ENCODE measurements at places on chromosomes 2 and 18. TPM values are rescaled to one million over a fixed set of nuclear protein-coding genes. Genes with fewer than 3 reads are reported as not detected.

DNA sequence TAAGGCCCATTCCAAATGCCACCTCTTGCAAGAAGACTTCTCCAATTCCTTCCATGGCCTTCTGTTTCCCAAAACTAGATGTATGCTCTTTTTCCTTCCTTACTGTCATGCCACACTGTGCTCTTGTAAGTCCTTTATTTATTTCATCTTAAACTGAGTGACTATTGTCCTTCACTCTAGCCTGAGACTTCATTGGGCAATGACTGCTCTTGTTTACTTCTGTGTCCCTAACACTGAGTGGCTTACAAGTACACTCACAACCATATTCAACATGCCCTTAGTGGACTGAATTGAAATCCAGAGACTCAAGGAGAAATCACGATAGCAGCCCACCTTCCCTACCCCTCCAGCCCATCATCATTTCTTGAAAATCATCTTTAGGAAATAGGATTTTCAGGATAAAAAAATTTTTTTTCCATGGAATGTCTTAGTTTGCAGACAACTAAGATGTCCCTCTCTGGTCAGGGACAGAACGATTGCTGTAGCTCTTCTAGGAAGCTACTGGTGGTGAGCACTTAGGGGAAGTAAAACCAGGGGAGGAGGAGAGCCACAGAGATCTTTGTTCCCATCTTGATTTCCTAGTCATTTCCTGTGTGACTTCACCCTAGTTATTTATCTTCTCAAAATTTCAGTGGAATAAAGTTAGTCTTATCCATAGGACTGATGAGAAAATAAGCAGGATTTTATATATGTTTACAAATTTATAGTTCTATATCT, 80.7 kb downstream of the CYRIA start:
- H3K27me3 ChIP-seq = no peaks in the 10 kb centered on the region
- no peak overlapping the region for H3K4me3 ChIP-seq
- DNase-seq = no peak
- no peaks in the 10 kb centered on the region for H3K4me1 ChIP-seq
- no peaks in the 10 kb centered on the region for H3K36me3 ChIP-seq

- H3K36me3 ChIP-seq = no peaks in the 10 kb centered on the region
- no peak for DNase-seq
- H3K27ac ChIP-seq = no peak overlapping the region
- H3K27me3 ChIP-seq = no peaks in the 10 kb centered on the region
These were observed 46.4 kb downstream of the ASXL2 start for GRCh38 chr2:25831746-25832449.

- no peak overlapping the region for H3K4me3 ChIP-seq
- no peaks in the 10 kb centered on the region for H3K36me3 ChIP-seq
- H3K27ac ChIP-seq = no peak overlapping the region
- H3K4me1 ChIP-seq = no peaks in the 10 kb centered on the region
- DNase-seq = no peak
- H3K27me3 ChIP-seq = no peaks in the 10 kb centered on the region
These were observed 230.6 kb downstream of the FBXO15 start for GRCh38 chr18:73917046-73917445.

DNA sequence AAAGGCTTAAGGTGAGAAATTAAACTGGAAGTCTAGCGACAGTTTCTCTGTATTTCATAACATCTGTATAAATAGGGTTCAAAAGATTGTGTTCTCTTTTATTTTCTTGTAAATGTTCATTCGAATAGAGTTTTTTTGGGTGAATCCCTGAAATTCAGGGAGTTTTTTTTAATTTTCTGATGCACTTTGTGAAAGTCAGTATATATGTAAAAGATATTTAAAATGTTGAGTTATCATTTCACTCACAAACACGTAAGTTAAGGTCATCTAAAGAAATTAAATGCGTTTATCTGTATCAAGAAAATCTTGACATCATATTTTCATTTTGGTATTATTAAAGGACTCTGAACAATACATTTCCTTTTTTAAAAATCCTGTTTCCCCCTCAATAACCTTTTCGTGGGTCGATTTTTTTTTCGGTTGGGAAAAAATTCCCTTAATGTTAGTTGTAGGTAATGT, 3.4 kb downstream of the SP9 start:
- H3K4me1 ChIP-seq = peaks cover 27% of the 10 kb centered on the region
- H3K4me3 ChIP-seq = no peak overlapping the region
- H3K27ac ChIP-seq = no peak overlapping the region
- H3K36me3 ChIP-seq = no peaks in the 10 kb centered on the region

GRCh38 chr2:46227022-46227421, 70.2 kb upstream of the EPAS1 start:
- no peak overlapping the region for H3K4me3 ChIP-seq
- no peaks in the 10 kb centered on the region for H3K27me3 ChIP-seq
- DNase-seq = no peak
- H3K4me1 ChIP-seq = peaks cover 9% of the 10 kb centered on the region
- no peaks in the 10 kb centered on the region for H3K36me3 ChIP-seq

- H3K27ac ChIP-seq = no peak overlapping the region
- no peaks in the 10 kb centered on the region for H3K27me3 ChIP-seq
- no peaks in the 10 kb centered on the region for H3K36me3 ChIP-seq
These were observed 7.7 kb downstream of the FAM228A start for GRCh38 chr2:24182507-24182906.

- H3K27me3 ChIP-seq = no peaks in the 10 kb centered on the region
- DNase-seq = no peak
- peaks cover 11% of the 10 kb centered on the region for H3K4me1 ChIP-seq
- no peak overlapping the region for H3K4me3 ChIP-seq
- no peak overlapping the region for H3K27ac ChIP-seq
These were observed 128.5 kb downstream of the SPTBN1 start for GRCh38 chr2:54584598-54584997.

The BOK gene
- 15.4 TPM for polyA plus RNA-seq

The CNGA3 gene
- 0.01 TPM for polyA plus RNA-seq

The GALNT3 gene
- polyA plus RNA-seq = 34.4 TPM

DNA sequence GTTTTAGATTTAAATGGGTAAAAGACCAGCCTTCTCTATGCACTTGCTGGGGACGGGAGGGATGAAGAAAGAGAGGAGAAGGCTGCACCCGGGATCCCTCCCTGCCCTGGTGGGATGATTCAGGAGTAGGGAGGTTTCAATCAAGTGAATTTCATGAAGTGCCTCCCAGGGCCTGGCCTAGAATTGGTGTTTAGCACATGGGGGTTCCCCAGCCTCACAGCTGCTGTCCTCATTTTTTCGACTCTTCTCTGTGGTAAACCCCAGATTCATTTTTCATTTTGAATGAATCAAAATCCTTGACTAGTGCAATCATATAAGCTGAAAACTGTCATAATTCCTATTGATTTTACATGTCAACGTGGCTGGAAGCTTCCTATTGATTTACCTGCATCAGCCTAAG, 81.1 kb downstream of the LPIN1 start:
- no peak overlapping the region for H3K4me3 ChIP-seq
- peaks cover 44% of the 10 kb centered on the region for H3K4me1 ChIP-seq

- H3K27ac ChIP-seq = no peak overlapping the region
- H3K36me3 ChIP-seq = no peaks in the 10 kb centered on the region
These were observed 190.7 kb downstream of the DNER start for GRCh38 chr2:229523663-229524062.

GRCh38 chr2:190418727-190419126, 10.6 kb downstream of the MFSD6 start:
- no peak overlapping the region for H3K4me3 ChIP-seq
- H3K36me3 ChIP-seq = no peaks in the 10 kb centered on the region
- H3K27me3 ChIP-seq = no peaks in the 10 kb centered on the region
- H3K27ac ChIP-seq = no peak overlapping the region
- no peak for DNase-seq

DNA sequence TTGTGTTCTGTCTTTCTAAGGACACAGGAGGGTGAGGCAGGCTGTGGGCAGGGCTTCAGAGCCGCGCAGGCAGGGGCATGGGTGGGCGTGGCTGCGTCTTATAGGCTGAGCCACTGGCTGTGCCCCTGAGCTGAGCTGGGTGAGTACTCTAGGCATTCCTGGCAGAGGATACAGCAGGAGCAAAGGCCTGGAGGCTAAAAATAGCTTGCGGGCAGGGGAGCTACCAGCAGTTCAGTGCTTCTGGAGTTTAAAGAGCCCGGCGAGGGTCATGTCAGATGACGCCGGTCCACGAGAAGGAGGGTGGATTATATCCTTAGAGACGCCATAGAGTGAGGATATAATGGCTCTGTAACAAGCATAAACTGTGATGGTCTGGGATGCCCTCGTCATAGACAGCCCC, 31.5 kb upstream of the PDIA6 start:
- peaks cover 4% of the 10 kb centered on the region for H3K27me3 ChIP-seq
- peak; percentile 17 for DNase-seq
- H3K4me1 ChIP-seq = peaks cover 6% of the 10 kb centered on the region
- no peak overlapping the region for H3K27ac ChIP-seq
- H3K4me3 ChIP-seq = no peak overlapping the region

The COLEC12 gene
- not detected for polyA plus RNA-seq

GRCh38 chr18:56598422-56598821, 40.0 kb downstream of the TXNL1 start:
- peaks cover 2% of the 10 kb centered on the region for H3K36me3 ChIP-seq
- DNase-seq = no peak
- H3K27me3 ChIP-seq = no peaks in the 10 kb centered on the region
- no peak overlapping the region for H3K4me3 ChIP-seq

- H3K4me3 ChIP-seq = no peak overlapping the region
- H3K27ac ChIP-seq = no peak overlapping the region
- no peak for DNase-seq
These were observed 16.1 kb downstream of the CEBPZ start for GRCh38 chr2:37215250-37215649.

DNA sequence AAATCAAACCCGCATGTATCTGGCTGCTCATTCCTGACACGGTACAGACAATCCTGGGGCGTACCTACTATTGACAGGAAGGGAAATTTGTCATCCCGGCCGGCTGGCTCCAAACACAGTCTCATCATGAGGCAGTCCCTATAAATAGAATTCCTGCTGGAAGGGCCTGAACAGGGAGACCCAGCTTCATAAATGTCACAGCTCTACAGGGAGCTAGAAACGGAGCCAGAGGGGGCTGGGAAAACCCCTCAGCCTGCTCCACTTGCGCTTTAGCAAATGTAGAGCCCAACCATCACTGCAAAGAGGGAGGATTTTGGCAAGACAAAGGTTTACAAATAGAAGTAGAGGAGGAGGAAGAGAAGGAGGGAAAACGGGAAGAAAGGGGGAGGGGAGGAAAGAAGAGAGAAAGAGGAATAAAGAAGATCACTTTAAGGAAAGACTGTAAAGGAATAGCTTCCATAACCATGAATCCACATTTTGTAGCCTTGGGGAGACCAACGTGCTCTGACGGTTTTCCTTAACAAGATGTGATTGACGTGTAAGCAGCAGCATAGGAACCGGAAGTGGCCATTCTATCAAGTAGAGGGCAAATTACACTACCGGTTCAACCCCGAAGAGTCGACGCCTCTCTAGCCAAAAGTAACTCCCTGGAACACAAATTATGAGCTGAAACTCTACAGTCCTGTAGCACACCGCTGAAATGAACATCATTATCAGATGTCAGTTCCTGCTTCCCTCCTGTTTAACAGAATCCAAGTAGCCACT, 56.8 kb upstream of the TTN start:
- H3K27ac ChIP-seq = no peak overlapping the region
- H3K27me3 ChIP-seq = no peaks in the 10 kb centered on the region
- peaks cover 8% of the 10 kb centered on the region for H3K4me1 ChIP-seq
- no peak overlapping the region for H3K4me3 ChIP-seq
- no peak for DNase-seq
- no peaks in the 10 kb centered on the region for H3K36me3 ChIP-seq

The ELOA2 gene
- not detected for polyA plus RNA-seq

DNA sequence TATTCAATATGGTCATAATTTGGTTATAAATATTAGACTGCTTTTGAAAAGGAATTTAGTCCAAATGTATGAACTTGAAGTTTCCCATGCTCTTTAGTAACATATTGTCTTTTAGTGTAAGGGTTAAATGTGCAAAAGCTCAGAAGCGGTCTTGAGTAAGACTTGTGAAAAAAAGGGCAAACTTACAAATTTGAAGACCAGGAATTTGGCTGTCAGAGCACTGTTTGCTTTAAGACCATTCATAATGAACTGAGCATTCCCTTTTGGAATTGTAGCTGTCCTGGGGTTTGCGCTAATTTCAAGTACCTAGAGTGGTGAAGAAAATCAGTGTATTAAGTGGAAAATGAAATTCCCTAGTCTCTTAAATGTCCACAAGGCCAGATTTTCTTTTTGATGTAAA, 6.9 kb upstream of the ZEB2 start:
- H3K4me1 ChIP-seq = no peaks in the 10 kb centered on the region
- H3K27ac ChIP-seq = no peak overlapping the region
- H3K36me3 ChIP-seq = no peaks in the 10 kb centered on the region
- no peak overlapping the region for H3K4me3 ChIP-seq

DNA sequence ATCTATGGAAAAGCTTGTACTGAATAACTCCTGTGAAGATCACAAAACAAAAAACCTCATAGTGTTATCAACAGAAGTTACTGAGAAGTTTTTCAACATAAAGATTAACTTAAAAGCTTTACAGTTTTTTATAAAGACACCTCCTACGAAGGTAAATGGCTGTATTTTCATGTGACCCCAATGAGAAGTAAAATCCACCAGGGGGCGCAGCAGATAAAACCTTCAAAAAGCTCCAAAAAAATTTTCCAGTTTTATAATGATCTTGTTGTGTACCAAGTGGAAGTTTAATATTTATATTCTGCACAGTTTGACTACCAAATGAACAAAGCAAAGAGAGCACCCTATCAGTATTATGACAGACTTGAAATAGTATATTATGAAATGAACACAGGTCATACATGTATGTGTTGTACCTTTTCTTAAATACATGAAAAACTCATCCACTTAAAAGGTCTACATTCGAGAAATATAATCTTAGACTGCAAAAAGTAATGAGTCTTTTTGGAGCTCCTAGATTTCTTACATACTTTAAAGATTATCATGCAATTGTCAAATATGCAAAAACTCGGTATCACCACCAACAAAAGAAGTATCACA, 38.5 kb downstream of the PNO1 start:
- no peaks in the 10 kb centered on the region for H3K36me3 ChIP-seq
- H3K4me1 ChIP-seq = peaks cover 22% of the 10 kb centered on the region
- no peaks in the 10 kb centered on the region for H3K27me3 ChIP-seq
- H3K4me3 ChIP-seq = no peak overlapping the region
- H3K27ac ChIP-seq = peak overlapping the region; percentile 23

The MALL gene
- polyA plus RNA-seq = 29.0 TPM

- H3K27ac ChIP-seq = no peak overlapping the region
- H3K36me3 ChIP-seq = no peaks in the 10 kb centered on the region
- H3K4me1 ChIP-seq = no peaks in the 10 kb centered on the region
- no peak overlapping the region for H3K4me3 ChIP-seq
These were observed 417.0 kb downstream of the METTL4 start for GRCh38 chr18:2154278-2154677.

The ASAP2 gene
- polyA plus RNA-seq = 54.2 TPM

GRCh38 chr2:126507425-126507911, 148.5 kb upstream of the GYPC start:
- H3K36me3 ChIP-seq = no peaks in the 10 kb centered on the region
- no peak overlapping the region for H3K4me3 ChIP-seq
- H3K27ac ChIP-seq = no peak overlapping the region
- H3K27me3 ChIP-seq = no peaks in the 10 kb centered on the region

The TMEFF2 gene
- polyA plus RNA-seq = not detected

The IHH gene
- polyA plus RNA-seq = not detected

GRCh38 chr2:60958361-60958760, 59.2 kb upstream of the PEX13 start:
- H3K4me1 ChIP-seq = peaks cover 50% of the 10 kb centered on the region
- H3K27ac ChIP-seq = peak overlapping the region; percentile 99
- no peak for DNase-seq
- no peaks in the 10 kb centered on the region for H3K36me3 ChIP-seq
- H3K4me3 ChIP-seq = no peak overlapping the region
- H3K27me3 ChIP-seq = no peaks in the 10 kb centered on the region

GRCh38 chr2:66948234-66948633, 448.9 kb upstream of the ETAA1 start:
- no peaks in the 10 kb centered on the region for H3K36me3 ChIP-seq
- no peak for DNase-seq
- no peaks in the 10 kb centered on the region for H3K27me3 ChIP-seq
- H3K27ac ChIP-seq = no peak overlapping the region
- H3K4me1 ChIP-seq = no peaks in the 10 kb centered on the region
